ENCODE measurements at places on chromosomes 1 and 21.

- no peak for DNase-seq
Observed at GRCh38 chr1:15067148-15067547, 86.4 kb upstream of the TMEM51 start.

DNA sequence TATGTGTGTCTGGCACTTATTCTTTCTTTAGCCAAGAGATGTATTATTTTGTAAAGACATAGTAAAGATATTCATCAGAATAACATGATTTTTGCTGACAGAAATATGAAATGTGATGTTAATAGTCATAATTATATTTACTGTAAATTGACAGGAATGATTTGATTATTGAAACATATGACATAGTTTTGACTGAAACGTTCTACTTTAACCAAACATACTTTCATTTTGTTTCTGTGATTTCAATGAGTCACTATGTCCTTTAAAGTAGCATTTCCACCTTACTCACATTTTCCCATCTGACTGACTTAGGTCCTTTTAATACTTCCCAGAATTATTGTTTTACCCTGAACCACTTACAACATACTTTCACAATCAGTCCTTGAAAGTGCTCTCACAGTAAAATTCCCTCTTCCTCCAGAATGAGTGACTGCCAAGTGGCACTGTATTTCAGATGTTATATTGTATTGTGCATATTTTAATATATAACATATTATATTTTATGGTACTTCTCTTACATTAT is 437.9 kb downstream of the NCAM2 start:
- DNase-seq: no peak

GRCh38 chr21:45040739-45041138 is 33.6 kb upstream of the ADARB1 start:
- DNase-seq: no peak

- no peak for DNase-seq
Observed at GRCh38 chr1:41465741-41466140, 18.7 kb downstream of the EDN2 start.

DNA sequence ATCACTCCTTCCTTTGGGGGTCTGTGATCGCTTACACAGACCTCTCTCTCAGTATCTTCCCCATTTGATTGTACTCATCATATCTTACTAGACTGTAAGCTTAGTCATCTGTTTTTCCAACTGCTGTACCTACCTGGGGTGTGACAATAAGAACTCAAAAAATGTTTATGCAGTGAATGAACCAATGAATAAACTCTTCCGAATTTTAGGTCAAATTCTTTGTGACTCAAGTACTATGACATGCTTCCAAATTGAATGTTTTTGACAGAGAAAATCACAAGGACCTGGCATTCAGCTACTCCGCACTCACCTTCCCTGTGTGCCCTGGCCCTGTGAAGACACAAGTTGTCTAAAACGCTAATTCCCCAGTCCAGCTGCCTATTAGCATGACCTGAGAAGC is 42.1 kb downstream of the TMCO4 start:
- DNase-seq: no peak

GRCh38 chr1:53094533-53094919 is 32.5 kb downstream of the PODN start:
- no peak for DNase-seq

DNA sequence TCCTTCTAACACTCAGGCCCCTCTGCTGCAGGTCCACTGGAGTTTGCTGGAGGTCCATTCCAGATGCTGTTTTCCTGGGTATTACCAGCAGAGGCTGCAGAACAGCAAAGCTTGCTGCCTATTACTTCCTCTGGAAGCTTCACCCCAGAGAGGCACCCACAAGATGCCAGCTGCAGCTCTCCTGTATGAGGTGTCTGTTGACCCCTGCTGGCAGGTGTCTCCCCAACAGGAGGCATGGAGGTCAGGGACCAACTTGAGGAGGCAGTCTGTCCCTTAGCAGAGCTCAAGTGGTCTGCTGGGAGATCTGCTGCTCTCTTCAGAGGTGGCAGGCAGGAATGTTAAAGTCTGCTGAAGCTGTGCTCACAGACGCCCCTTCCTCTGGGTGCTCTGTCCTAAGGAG is 204.8 kb downstream of the FCRL5 start:
- DNase-seq: no peak

DNA sequence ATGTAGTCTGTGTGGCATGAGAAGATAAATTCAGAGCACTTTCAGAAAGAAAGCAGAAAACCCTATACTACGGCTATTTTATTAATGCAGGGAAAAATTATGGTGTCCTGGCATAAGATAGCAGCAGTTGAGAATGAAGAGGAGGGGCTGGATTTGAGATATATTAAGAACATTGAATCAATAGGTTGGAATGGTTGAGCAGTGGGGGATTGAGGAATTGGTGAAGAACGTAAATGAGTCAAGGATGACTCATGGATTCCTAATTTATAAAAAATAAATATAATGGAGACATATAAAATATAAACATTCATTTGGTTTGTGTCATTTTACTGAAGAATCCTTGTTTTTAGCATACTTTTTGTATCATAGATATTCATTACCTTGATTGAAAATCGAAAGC is 234.3 kb upstream of the ADAMTS5 start:
- DNase-seq: no peak

- DNase-seq: no peak
Observed at GRCh38 chr1:169009666-169010065, 96.8 kb upstream of the ATP1B1 start.

GRCh38 chr1:221343136-221343535 is 398.8 kb downstream of the DUSP10 start:
- DNase-seq: no peak

GRCh38 chr1:228792601-228793000 is 57.3 kb downstream of the RHOU start:
- DNase-seq: no peak

DNA sequence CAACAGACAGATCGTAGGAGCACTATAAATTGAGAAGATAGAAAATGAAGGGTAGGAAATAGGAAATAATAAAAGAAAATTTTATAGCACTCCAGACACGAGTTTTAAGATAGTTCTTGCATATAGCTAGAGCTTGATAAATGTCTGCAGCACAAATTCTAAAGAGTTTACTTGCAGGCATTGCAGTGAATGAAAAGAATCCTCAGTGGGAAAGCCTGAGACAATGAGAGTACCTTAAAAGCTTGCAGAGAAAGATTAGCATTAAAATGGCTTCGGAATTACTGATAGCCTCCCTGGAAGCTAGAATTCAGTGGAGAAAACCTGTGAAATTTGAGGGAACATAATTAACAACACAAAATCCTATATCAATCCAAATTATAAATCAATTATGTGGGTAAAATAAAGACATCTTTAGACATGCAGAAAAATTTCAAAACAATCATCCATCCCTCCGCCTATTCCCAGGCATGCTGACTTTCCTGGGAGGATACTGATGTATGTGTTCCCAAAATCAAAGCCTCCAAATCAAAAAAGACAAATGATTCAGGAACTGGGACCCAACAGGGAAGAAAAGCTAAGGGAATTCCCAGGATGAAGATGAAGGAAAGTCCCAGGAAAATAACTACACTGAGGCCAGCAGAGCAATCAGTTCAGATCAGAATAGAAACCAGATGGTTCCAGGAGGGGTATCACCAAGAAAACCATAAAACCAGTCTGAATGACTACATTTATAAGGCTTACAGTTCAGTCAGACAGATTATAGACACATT is 305.9 kb upstream of the USP25 start:
- DNase-seq: no peak

DNA sequence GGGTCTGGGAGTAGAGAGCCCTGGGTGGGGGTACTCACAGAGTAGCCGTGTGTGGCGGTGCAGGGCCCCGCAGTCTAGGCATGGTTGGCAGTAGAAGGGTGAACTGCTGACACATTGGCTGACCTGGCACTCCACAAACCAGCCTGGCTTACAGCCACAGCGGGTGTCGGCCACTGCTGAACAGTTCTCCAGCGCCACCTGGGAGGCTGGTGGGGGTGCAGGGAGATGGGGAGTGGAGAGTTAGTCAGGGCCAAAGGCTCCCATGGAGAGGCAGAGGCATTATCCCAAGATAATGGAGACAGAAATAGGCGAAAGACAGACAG is 1.5 kb downstream of the TNFRSF25 start:
- DNase-seq: no peak

- no peak for DNase-seq
Observed at GRCh38 chr21:15826147-15826780, 96.5 kb downstream of the USP25 start.

GRCh38 chr1:183164963-183165362 is 21.1 kb upstream of the LAMC2 start:
- no peak for DNase-seq

GRCh38 chr1:183404476-183404875 is 13.7 kb downstream of the NMNAT2 start:
- no peak for DNase-seq

- DNase-seq: no peak
Observed at GRCh38 chr21:38651570-38651969, 153.3 kb upstream of the ERG start.

- DNase-seq: no peak
Observed at GRCh38 chr1:7564137-7564536, 207.0 kb upstream of the VAMP3 start.

GRCh38 chr1:88777604-88778149 is 93.6 kb downstream of the PKN2 start:
- DNase-seq: no peak

Data from CD4-positive, alpha-beta T cell treated with Interleukin-15 for 1 hour (primary cell).